ENCODE measurements at places on chromosomes 6 and 20.

DNA sequence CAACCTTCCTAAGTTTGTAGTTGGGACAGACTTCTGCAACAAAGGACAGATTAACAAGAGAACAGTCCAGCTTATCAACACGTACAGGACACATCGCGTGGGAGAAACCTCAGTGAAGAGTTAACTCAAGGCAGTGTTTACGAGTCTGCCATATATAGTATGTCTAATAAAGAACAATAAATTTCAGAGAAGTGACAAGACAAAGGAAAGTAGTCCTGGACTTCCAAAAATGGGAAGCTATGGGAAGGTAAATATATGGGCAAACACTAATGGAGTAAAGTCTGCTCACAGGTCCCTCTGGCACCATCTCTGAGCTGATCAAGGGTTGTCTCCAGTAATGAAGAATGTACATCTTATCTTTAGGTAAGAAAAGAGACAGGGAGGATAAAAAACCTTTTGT lies 34.9 kb downstream of the GCM1 start:
- DNase-seq = no peak

DNA sequence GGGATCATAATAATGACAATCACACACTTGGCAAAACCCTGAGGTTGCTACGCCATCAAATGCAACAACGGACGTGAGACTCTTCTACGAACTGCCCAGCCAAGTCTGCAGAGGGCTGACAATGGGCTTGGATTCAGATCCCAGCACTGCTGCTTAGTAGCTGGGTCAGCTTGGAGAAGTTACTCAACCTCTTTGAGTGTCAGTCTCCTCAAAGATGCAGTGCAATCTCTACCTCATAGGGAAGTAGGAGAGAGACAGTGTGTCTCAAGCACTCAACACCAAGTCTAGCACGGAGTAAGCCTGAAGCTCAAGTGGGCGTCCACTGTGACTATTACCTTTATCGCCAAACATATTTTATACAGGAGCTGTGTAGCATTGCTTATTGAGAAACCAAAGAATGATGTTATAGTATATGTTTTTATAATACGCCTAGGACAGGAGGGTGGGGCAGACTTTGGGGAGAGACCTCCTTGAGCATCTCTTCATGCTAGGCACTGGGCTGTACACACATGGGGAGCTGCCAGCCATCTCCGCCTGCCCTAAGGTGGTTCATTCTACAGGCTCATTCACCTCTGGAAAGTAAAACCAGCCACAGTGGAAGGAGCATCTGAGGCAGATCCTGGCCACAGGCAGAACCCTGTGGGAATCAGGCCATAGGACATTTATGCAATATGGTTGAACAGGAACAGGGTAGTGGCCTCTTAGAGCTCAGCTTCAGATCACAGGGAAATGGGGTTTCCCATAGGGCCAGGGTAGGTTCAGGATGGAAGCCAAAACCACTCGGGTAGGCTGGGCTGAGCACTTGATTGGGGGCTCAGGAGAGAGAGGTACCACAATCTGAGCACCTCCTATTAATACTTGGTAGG lies 160.2 kb downstream of the MRPL14 start:
- no peak for DNase-seq

- no peak for DNase-seq
Measured at GRCh38 chr20:49340161-49340966, 62.5 kb upstream of the ZNFX1 start.

GRCh38 chr20:19317237-19318069 lies 105.0 kb downstream of the SLC24A3 start:
- no peak for DNase-seq

- peak; percentile 25 for DNase-seq
Measured at GRCh38 chr6:35318196-35319171, 20.9 kb downstream of the DEF6 start.

GRCh38 chr6:161279677-161280415 lies 6.0 kb upstream of the AGPAT4 start:
- DNase-seq = no peak

GRCh38 chr6:71029555-71029954 lies 72.7 kb upstream of the B3GAT2 start:
- DNase-seq = no peak

- DNase-seq = no peak
Measured at GRCh38 chr6:21612067-21612745, 18.7 kb downstream of the SOX4 start.

DNA sequence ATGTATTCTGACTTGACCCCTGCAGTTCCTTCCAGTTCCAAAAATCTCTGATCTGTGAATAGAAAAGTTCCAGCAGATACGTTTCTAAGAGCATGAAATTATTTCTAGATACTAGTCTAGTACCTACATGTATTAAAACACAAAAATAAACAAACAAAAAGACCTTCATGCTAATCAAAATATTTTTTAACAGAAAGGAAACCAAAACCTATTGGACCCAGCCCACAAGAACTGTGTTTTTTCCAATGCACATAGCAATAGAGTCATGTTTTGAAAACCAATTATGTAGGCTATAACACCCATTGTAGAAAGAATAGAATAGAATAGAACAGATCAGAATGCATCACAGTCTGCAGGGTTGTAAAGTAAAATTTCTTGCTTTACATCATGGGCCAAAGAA lies 158.6 kb upstream of the TNFAIP3 start:
- DNase-seq = no peak

GRCh38 chr6:123434186-123434585 lies 202.6 kb downstream of the TRDN start:
- DNase-seq = no peak

DNA sequence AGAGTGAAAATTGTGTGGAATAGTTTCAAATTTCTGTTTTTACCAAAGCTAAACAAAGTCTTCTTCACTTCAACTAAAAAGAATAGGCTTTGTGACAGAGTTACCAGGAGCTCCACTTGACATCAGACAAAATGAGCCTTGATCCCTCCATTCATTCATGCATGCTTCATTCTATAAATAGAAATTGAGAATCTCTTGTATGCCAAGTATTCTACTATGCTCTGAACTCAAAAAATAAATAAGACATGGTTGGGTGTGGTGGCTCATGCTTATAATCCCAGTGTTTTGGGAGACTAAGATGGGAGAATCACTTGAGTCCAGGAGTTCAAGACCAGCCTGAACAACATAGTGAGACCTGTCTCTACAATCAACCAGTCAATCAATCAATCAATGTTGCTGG lies 236.6 kb upstream of the FAM83B start:
- DNase-seq = no peak

DNA sequence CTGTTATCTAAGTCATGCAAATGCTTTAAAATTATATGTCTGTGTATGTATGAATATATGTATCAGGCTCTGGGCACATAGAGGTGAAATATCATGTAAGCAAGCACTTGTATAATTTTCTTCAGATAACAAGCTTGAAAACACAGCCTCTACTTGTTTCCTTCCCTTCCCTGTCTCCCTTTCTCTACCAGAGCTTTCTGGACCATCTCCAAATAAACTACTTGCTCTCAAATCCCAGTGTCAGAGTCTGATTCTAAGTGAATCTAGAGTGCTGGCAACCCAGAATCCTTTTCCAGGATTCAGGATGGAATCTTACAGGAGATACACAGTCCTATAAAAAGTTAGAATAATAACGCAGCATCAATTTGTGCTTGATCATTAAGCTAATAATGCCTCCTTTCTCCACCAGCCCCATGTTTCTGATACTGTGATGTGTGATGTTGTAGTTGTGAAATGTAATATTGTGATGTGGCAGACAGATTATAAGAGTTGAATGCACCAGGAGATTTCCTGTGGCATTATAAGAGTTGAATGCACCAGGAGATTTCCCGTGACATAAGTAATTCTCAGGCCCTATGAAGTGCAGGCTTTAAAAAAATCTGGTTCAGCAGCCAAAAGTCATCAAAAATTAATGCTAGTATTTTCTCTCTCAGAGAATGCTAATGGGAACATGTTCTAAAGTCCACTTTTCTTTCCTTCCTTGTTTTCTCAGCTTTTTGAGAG lies 89.6 kb downstream of the PCSK2 start:
- DNase-seq = no peak

DNA sequence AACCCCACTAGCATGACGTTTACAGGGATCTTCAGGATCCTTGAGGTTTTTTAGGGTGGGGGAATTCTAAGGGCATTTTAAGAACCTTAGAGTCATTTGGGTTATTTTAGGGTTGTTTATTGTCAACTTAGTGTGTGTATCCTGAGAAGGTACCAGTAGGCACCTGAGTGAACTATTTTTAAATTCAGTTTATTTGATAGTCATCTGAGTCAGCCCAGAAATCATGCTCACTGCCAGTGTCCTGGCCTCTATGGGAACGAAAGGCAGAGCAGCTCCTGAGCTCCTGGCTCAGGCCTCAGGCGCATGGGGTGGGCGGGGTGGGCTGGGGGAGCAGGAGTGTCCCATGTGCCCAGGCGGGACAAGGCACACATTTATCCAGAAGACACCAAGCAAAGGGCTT lies 52.0 kb downstream of the PRND start:
- no peak for DNase-seq

GRCh38 chr6:41197234-41197633 lies 3.7 kb downstream of the TREML2 start:
- no peak for DNase-seq

DNA sequence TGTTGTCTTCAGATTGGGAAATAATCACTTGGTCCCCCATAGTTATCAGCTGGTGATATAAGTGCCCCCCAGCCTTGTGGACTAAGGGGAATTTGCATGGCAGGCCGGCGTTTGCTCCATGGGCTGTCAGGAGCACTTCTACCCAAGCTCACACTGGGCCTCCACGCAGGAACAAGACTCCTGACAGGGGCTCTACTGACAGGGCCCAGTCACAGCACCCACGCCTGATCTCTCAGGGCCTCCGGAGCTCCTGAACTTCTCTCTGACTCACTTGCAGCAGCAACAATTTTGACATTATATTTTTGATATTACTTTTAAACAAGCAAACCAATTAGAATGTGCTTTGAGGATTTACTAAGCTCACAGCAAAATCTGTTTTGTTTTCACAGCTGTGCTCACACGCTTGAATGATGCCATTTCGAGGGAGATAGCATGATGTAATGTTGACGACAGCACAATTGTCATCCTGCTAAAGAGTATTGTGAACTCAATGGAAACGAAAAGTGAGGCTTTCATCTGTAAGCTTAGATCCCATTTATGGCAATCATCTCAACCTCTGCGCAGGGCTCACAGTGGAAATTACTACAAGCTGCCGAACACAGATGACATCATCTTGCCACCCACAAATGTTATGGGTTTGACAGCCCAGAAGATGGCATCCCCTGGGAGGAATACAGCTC lies 28.7 kb upstream of the TXNDC5 start:
- no peak for DNase-seq

GRCh38 chr6:91560409-91560808 lies 973.5 kb upstream of the MAP3K7 start:
- DNase-seq = no peak

GRCh38 chr6:52503851-52504781 lies 72.7 kb downstream of the TRAM2 start:
- peak; percentile 72 for DNase-seq

- no peak for DNase-seq
Measured at GRCh38 chr6:140774080-140774505, 1358.6 kb upstream of the GJE1 start.

GRCh38 chr6:101391772-101392585 lies 1.5 kb upstream of the GRIK2 start:
- no peak for DNase-seq

- no peak for DNase-seq
Measured at GRCh38 chr20:43389211-43389610, 68.5 kb upstream of the SRSF6 start.

DNA sequence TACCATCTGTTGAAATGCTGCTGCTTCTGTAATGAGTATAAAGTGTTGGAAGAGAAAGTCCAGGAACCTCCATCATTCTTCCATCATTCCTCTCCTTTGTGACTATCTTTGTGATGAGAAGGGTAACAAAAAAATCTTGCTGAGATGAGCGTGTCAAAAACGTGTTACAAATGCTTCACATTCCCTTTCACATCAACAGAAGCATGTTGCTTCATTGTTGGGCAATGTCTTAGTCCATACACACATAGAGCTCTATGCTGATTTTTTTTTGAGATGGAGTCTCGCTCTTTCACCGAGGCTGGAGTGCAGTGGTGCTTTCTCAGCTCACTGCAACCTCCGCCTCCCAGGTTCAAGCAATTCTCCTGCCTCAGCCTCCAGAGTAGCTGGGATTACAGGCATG lies 114.1 kb upstream of the ESR1 start:
- DNase-seq = no peak

GRCh38 chr6:73655341-73655917 lies 1.6 kb upstream of the SLC17A5 start:
- DNase-seq = no peak

- no peak for DNase-seq
Measured at GRCh38 chr6:31799781-31800180, 4.2 kb upstream of the VARS1 start.

GRCh38 chr6:53758496-53758895 lies 36.3 kb upstream of the LRRC1 start:
- DNase-seq = no peak

DNA sequence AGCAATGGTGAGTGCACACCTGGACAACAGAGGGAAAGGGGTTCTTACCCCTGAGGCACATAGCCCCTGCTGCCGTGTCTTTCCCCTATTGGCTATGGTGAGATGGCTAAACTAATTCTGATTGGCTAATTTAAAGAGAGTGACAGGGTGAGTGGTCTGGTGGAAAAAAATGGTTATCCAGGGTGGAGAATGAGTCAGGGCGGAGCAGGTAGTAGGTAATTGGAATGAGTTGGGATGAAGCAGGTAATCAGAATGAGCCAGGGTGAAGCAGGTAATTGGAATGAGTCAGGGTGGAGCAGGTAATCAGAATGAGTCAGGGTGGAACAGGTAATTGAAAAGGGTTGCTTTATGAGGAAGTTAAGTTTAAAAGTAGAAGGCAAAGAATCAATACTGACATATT lies 200.3 kb downstream of the EYA4 start:
- DNase-seq = no peak

DNA sequence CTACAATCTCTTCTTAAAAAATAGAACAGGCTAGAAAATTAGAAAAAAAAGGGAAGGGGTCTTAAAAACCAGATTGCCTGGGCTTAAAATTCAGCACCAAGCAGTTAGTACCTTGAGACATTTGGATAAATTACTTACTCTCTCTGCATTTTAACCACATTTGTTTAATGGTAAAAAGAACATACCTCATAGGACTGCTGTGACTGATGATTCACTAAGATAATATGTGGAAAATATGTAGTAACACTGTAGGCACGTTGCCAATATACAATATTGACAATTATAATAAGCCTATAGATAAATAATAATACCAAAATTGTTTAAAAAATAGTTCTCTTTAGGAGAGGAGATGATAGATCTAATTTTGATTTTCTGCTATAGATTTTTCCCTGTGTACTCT lies 750.4 kb downstream of the TENT5A start:
- DNase-seq = no peak

- DNase-seq = no peak
Measured at GRCh38 chr6:124131779-124132178, 328.1 kb downstream of the NKAIN2 start.

- no peak for DNase-seq
Measured at GRCh38 chr6:52640916-52641315, 30.0 kb upstream of the TMEM14A start.

DNA sequence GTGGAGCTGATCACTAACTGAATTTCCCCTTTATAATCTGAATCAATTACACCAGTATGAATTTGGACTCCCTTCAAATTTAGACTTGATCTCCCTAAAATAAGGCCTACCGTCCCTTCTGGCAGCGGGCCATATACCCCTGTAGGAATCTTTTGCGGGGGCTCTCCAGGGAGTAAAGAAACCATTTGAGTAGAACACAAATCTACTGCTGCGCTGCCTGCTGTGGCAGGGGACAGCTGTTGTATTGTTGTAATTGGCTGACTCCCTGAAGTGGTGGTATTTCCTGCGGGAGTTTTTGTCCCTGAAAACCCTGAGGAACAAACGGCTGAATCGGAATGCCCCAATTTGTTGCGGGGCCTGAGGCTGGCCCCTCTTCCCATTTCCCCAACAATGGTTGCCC lies 16.0 kb upstream of the PTCRA start:
- DNase-seq = no peak

- DNase-seq = no peak
Measured at GRCh38 chr6:150668900-150669302, 69.2 kb downstream of the PLEKHG1 start.

All from NCI-H187 treated with DMSO at 0.1 percent for 48 hours (cell line).